ENCODE measurements at places on chromosomes 11 and 22.

- no peak for DNase-seq
These were observed 30.6 kb upstream of the ATXN10 start for GRCh38 chr22:45640941-45641621.

DNA sequence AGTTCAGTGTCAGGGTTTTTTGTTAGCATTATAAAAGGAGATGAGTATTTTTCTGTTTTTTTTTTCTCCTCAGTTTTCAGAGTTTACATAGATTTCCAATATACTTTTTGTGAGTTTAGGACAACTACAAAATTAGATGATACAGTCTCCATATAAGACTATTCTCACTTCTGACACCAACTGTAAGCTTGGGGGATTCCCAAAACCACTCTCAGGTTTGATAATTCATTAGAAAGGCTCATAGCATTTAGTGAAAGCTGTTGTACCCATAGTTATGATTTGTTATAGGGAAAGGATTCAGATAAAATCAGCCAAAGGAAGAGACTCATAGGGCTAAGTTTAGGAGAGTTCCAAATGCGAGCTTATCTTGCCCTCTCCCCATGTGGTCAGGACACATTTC, 24.1 kb downstream of the CUL5 start:
- no peak for DNase-seq

GRCh38 chr11:8253566-8253965, 10.1 kb downstream of the LMO1 start:
- no peak for DNase-seq

GRCh38 chr22:31968022-31968421, 23.7 kb downstream of the YWHAH start:
- DNase-seq: no peak

- DNase-seq: no peak
These were observed 57.3 kb downstream of the ARFGAP3 start for GRCh38 chr22:42799461-42800405.

DNA sequence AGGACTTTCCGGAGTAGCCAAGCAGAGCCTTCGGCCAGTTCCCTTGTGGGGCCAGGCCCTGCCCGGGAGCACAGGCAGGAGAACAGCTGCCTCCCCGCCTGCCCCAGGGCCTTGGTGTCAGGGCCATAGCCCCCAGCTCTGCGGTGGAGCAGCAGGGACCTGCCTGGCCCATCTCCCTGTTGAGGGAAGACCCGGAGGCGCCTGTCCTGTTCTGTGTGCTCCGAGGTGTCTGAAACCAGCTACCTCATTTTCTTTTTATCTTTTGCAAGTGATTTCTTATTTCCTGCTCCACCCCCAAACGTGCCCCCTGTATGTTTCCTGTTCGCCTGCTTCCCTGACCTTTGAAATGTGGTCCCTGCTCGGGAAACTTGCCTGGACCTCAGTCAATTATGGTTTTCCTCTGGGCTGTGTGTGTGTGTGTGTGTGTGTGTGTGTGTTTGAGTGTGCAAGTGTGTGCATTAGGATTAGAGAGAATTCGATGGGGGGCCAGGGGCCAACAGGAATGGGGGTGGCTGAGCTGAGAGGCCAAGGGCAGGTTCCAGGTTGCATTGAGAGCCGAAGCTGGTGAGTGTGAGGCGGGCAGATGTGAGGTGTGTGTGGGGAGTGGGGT, 19.1 kb downstream of the LRP5 start:
- no peak for DNase-seq

GRCh38 chr11:14623036-14623435, 20.6 kb upstream of the PDE3B start:
- DNase-seq: no peak

DNA sequence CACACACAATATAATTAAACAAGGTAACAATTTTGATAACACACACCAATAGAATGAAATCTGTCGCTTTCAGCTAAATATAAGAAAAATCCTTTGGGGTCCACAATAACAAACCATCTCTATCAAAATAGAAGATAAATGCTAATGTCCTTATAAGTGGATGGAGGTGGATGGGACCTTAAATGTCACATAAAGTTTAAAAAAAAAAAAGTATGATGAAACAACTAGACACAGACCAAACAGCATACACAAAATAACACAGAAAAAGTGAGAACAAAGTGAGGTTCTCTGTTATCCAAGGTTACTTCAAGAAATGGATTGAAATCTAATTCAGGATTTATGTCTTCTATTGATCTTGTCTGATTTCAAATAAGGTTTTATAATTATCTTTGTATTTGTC, 10.5 kb upstream of the OR10D3 start:
- no peak for DNase-seq

GRCh38 chr11:34487430-34487829, 26.2 kb downstream of the ELF5 start:
- no peak for DNase-seq

GRCh38 chr22:20566420-20567260, 59.2 kb downstream of the MED15 start:
- peak; percentile 72 for DNase-seq

- no peak for DNase-seq
These were observed 70.7 kb upstream of the CD82 start for GRCh38 chr11:44494785-44495184.

- DNase-seq: no peak
These were observed 1.7 kb upstream of the THRSP start for GRCh38 chr11:78061921-78062311.

DNA sequence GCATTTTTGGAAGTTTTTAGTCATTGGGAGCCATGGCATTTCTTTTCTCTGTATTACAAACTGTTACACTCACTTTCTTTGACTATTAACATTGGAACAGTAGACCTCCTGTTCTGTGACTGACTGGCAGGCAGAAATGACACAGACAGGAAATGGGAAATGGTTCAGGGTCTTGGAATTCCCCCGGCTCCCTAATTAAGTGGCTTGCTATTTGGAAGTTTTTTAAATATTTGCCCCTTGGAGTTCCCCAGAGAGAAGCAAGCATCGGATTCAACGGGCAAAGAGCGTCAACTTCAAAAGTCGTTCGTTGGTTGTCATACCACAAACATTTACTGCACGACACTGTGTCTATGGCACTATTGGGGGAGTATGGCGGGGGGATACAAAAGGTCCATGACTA, 1.1 kb upstream of the BIRC2 start:
- DNase-seq: no peak

GRCh38 chr11:132161403-132162078, 791.1 kb downstream of the NTM start:
- DNase-seq: no peak

GRCh38 chr11:44192017-44192385, 96.5 kb downstream of the EXT2 start:
- DNase-seq: no peak

DNA sequence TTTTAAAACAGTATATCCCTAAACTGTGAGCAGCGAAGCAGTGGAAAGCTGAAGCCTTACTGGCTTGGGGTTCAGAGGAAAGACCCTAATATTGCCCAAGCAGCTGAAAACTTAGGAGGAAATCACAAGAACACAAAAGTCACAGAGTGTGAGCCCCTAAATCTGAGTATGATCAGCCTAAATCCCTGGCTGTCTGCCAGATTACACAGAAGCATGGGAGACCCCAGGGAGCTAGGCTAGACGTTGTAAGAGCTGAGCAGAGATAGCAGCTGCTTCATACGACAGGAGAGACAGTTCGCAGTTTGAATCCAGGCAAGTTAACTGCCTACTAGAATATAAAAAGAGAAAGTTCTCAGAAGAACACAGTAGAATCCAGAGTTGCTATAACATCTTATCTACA, 81.2 kb downstream of the PACS1 start:
- no peak for DNase-seq

GRCh38 chr11:17933708-17934107, 79.1 kb downstream of the SERGEF start:
- DNase-seq: no peak

GRCh38 chr11:11178671-11179638, 174.1 kb downstream of the CSNK2A3 start:
- no peak for DNase-seq

- no peak for DNase-seq
These were observed 52.9 kb downstream of the TIMP3 start for GRCh38 chr22:32854351-32854804.

DNA sequence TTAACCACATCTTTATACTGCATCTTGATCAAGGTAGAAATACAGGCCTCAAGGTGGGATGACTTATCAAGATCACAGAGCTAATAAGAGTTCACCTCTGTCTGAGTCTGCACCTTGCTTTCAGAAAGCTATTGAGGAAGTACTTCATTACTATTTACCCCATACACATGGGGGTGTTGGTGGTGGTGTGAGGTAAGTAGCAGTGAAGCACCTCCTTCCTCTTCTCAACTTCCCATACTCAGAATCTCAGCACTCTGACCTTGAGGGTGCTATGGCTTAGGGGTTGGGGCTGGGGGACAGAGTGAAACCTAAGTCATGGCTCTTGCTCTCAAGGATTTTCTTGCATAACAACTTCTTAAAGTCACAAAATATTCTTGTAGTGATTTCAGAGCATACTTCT, 56.9 kb downstream of the ME3 start:
- DNase-seq: no peak

GRCh38 chr11:132298357-132298756, 927.9 kb downstream of the NTM start:
- no peak for DNase-seq

DNA sequence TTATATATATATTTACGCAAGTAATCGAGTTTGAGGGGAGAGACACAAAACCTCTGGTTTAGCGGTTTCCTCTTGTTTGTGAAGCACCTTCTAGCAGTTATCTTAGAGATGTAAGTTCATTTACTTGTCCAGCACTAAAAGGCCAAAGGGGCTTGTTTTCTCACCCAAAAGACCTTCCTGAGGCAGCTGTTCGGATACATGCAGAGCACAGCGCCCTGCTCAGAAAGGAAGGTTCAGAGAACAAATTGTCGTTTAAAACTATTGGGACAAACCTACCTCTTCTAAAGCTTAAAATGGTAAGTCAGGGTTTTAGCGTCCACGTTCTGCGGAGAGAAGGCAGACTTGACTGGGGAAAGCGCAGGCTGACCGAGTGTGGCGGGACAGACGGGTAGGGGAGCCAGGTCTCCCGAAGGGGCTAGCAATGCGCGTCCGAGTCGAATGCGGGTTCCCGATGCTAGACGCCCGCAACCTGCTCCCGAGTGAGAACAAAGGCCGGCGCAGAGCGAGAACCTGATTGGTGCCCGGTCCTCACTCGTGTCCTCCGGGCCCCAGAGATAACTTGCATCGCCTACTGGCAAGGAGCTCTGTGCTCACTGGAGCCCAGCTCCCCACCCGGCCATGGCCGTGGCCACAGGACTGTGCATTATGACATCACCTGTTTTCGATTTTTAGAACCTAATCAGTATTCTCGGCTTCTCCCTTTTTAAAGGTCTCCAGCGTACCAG, 1.0 kb upstream of the SESN3 start:
- peak; percentile 55 for DNase-seq

GRCh38 chr22:19783586-19784383, 23.2 kb downstream of the TBX1 start:
- DNase-seq: no peak

GRCh38 chr22:26725012-26725676, 67.8 kb downstream of the MIAT start:
- DNase-seq: no peak

DNA sequence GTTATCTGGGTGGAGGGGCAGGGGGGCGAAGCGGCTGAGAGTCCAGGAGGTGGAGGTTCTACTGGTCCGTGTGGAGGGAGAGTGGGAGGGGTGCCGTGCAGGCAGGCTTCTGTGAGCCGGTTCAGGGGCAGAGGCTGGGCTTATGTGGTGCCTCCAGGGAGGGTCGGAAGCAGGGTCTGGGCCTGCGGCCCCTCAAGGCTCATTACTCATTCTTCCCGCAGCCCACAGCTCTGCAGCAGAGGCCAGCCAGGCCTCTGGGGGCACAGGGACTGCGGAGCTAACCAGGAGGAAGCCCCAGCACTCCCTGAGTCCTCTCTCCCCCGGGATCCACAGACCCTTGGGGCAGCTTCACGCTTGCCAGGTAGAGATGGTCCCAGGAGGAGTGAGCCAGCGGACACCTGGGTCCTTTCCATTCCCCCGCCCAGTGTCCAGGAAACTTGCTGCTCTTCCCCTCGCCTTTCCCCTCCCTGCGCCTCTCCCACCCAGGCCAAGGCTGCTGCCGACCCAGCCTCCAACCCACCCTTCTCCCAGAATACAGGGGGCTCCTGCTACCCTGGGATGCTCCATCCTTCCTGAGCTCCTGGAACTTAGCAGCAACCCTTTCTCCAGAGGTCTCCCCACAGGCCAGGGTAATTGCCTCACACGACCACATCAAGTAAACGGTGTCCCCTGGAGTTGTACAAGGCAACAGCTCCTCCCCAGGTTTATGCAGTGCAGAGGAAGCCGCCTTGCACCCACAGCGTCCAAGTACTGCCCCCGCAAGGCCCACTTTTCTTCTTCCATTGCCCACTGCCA, 6.3 kb downstream of the NRXN2 start:
- DNase-seq: no peak

- DNase-seq: no peak
These were observed 3.6 kb upstream of the UBXN1 start for GRCh38 chr11:62682518-62682917.

DNA sequence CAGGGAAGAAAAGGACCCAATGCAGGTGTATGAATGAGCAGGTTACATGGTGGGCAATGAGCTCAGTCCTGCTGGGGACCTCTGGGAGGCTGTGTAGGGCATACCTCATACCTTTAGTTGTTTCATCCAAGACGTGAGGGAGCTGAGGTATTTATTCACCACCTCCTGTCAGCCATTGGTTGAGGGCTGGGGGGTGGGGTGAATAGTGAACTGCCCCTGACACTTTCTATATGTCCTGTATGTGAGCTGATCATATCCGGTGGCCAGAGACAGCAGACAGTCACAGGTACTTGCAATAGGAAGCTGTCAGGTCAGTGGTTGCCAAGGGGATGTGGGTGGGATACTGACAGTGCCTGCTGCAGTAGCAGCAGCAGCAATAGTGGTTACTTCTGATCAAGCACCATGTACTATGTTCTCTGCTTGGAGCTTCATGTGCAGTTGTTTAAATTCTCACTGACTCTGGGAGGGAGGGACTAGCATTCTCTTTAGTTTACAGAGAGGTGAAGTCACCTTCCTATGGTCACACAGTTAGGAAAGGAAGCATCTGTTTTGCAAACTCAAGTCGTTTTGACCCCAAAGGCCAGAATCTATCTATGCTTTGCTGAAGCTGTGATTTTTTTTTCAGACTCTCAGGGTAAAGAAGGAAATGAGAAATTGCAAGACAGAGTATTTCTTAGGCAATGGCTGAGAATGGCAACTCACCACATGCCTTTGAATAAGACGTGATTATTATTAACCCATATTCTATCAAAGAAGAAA, 54.0 kb downstream of the MIAT start:
- DNase-seq: no peak

GRCh38 chr22:26095256-26095956, 73.9 kb upstream of the SEZ6L start:
- DNase-seq: no peak

- no peak for DNase-seq
These were observed 125.6 kb downstream of the TRPC6 start for GRCh38 chr11:101458161-101458560.

- no peak for DNase-seq
These were observed 26.8 kb downstream of the POU2AF1 start for GRCh38 chr11:111352231-111352746.

GRCh38 chr22:42848941-42849550, 8.0 kb downstream of the ARFGAP3 start:
- DNase-seq: no peak
